ENCODE measurements at places on chromosomes 1 and 21.

GRCh38 chr1:216330262-216330661, 93.0 kb downstream of the USH2A start:
- no peak for DNase-seq

DNA sequence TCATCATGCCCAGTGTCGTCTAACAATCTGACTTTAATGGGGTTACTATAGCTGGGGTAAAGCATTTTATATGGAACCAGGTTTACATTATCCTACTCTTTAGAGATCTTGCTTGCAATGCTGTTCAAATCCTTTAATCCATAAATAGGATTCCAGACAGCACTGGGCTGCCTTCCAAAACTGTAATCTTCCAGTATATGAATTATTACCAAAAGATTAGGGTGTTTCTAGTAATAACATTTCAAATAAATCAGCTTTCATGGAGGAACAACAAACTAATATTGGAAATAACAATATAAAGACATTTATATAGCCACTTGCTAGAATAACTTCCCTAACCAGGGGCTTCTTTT, 88.6 kb upstream of the PLXNA2 start:
- no peak for DNase-seq

GRCh38 chr1:210144736-210145135, 87.9 kb upstream of the SERTAD4 start:
- DNase-seq, result no peak

GRCh38 chr1:111417755-111418154, 9.8 kb downstream of the OVGP1 start:
- DNase-seq, result no peak

- no peak for DNase-seq
Observed at GRCh38 chr1:246597340-246597739, 31.1 kb downstream of the CNST start.
